NCI-H2081 treated with DMSO at 0.1 percent for 48 hours (cell line): ENCODE measurements at places on chromosomes 5 and 9.

DNA sequence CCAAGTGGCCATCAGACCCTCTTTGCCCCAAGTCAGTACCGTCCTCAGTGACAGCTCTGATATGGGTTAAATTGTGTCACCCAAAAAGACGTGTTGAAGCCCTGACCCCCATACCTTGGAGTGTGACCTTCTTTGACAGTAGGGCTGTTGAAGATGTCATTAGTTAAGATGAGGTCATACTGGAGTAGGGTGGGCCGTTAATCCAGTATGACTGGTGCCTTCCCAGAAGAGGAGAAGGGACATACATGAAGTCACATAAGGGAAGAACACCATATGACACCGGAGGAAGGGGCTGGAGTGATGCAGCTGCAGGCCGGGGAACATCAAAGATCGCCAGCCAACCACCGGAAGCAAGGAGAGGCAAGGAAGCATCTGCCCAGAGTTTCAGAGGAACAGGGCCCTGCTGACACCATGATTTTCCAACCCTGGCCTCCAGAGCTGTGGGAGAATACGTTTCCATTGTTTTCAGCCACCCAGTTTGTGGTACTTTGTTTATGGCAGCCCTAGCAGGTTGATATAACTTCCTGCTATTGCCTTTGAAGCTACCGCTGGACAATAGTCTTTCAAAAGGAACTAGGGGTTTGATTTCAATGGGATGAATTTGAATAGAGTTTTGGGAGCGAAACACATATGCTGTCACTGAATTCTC, 36.4 kb upstream of the CPEB4 start:
- DNase-seq, result no peak

DNA sequence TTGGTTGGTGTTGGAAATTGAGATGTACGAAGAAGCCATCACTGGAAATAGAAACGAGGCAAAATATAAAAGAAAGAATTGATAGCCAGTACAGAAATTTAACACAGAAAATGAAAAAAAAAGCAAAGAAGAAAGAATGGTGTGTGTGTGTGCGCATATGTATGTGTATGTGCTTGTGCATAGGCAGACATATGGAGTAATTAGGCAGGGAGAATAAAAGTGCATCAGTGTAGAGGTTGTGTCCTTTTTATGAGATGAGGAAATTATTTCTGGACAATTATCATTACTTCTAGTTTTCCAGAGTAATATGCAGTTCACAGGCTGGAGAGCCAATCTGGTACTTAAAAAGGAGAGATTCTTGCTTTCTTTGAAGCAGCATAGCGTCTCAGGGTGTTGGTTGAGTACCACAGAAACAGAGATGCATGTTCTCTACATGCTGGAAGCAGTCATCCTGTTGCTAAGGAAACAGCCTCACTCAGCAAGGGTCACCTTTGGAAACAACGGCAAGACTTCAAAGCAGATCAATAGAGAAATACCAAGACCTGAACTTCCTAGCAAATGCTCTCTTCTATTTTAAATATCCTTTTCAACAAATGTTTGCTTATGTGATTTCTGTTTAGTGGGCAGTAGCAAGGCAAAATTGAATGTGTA, 172.7 kb downstream of the TAF11L14 start:
- DNase-seq, result no peak

DNA sequence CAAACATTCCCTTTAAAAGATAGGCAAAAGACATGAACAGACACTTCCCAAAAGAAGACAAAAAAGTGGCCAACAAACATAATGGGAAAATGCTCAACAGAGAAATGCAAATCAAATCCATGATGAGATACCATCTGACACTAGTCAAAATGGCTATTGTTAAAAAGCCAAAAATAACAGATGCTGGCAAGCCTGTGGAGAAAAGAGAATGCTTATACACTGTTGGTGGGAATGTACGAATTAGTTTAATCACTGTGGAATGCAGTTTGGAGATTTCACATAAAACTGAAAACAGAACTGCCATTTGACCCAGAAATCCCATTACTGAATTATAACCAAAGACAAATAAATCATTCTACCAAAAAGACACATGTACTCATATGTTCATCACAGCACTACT, 58.3 kb upstream of the WDR41 start:
- DNase-seq, result no peak

DNA sequence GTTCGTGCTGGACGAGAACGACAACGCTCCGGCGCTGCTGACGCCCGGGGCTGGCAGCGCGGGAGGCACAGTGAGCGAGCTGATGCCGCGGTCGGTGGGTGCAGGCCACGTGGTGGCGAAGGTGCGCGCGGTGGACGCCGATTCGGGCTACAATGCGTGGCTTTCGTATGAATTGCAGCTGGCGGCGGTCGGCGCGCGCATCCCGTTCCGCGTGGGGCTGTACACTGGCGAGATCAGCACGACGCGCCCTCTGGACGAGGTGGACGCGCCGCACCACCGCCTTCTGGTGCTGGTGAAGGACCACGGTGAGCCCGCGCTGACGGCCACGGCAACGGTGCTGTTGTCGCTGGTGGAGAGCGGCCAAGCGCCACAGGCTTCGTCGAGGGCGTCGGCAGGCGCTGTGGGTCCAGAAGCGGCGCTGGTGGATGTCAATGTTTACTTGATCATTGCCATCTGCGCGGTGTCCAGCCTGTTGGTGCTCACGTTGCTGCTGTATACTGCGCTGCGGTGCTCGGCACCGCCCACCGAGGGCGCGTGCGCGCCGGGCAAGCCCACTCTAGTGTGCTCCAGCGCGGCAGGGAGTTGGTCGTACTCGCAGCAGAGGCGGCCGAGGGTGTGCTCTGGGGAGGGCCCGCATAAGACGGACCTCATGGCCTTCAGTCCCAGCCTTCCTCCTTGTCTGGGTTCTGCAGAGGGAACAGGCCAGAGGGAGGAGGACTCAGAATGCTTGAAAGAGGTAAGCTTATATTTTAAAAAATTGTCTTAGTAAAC, 2.2 kb downstream of the PCDHA13 start:
- DNase-seq, result no peak

DNA sequence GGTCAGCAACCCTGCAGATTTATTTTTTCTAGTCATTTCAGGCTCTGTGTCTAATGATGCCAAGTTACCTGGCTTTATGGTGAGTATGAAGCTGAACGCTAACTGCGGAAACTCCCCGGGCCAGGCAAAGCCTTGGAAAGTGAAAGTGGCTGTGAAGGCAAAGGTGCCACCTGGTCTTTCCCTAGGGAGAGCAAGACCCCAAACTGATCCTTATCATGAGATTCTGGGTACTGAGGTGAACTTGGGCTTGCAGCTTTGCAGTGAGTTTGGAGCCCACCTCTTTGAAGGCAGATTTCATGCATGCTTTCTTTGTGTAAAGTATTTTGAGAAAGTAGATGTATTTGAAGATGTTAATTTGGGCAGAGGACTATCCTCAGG, 63.3 kb downstream of the CARTPT start:
- no peak for DNase-seq

DNA sequence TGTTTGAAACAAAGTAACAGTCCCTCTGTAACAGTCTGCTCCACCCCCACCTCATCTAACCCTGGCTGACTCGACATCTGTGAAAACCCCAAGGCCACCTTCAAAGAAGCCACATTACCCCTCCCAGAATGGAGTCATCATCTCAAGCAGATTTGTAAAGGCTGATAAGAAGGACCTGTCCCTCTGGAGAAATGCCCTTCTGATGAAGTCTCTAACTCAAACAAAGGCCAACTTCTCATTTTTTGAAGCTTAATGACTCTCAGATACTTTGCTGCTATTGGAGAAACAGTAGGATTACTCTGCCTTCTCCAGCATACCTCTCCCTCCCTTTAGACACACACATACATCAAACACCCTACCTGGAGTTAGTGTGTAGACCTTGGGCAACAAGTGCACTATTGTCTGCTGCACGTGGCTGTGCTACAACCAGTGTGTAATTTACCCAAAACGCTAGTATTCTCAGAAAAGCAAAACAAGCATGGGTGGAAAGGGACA, 5.3 kb upstream of the SUSD1 start:
- no peak for DNase-seq

GRCh38 chr9:130535818-130536521, 43.4 kb upstream of the FUBP3 start:
- no peak for DNase-seq

- DNase-seq, result no peak
Observed at GRCh38 chr5:120207129-120207528, 257.0 kb upstream of the PRR16 start.

DNA sequence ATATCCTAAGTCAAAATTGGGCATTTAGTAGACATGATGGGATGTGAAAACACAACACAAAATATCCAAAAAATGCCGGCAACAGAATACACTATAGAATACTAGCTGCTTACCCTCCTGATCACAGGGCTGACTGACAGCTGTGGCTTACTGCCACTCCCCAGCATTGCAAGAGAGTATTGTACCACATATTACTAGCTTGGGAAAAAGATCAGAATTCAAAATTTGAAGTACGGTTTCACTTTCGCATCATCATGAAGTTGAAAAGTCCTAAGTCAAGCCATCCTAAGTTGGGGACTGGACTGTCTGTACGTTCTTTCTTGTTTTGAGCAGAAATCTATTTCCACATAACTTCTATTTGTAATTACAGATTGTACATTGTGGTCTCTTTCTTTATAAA, 851.4 kb downstream of the MAT2B start:
- DNase-seq, result no peak

- no peak for DNase-seq
Observed at GRCh38 chr9:93649610-93650261, 73.4 kb downstream of the PHF2 start.

- no peak for DNase-seq
Observed at GRCh38 chr9:134259708-134260107, 66.5 kb upstream of the RXRA start.

- no peak for DNase-seq
Observed at GRCh38 chr5:100854591-100854990, 48.5 kb downstream of the ST8SIA4 start.

DNA sequence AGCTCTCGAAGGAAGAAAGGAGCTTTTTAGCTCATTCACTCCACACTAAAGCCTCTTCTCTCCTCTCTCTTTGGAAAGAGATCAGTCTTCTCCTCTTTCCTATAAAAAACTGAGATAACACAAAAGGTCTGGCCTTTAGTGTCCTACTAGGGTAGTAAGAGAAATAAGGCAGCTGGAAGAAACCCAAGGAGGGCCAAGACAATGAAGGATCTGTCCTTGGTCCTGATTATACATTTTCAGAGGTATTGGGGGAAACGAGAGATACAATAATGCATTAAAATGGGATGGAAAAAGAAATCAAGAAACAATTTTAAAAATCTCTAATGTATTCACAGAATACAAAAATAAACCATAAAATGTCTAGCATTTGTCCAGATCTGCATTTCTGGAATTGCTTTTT, 184.0 kb downstream of the SLF1 start:
- no peak for DNase-seq

DNA sequence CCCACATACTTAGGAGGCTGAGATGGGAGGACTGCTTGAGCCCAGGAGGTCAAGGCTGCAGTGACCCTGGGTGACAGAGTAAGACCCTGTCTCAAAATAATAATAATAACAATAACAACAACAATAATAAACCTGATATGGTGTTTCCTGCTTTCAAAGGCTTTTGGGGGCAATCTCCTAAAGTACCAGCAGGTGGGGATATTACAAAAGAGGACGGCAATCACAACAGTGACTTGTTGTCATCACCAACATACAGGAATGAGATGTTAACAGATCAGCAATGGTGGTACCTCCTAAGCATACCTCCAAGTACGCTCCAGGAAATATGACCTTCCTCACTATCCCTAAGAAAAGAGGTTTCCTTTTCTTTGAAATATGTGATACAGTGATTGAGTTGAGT, 91.1 kb upstream of the RNF180 start:
- no peak for DNase-seq

GRCh38 chr9:133238851-133239532, 29.9 kb upstream of the OBP2B start:
- no peak for DNase-seq

DNA sequence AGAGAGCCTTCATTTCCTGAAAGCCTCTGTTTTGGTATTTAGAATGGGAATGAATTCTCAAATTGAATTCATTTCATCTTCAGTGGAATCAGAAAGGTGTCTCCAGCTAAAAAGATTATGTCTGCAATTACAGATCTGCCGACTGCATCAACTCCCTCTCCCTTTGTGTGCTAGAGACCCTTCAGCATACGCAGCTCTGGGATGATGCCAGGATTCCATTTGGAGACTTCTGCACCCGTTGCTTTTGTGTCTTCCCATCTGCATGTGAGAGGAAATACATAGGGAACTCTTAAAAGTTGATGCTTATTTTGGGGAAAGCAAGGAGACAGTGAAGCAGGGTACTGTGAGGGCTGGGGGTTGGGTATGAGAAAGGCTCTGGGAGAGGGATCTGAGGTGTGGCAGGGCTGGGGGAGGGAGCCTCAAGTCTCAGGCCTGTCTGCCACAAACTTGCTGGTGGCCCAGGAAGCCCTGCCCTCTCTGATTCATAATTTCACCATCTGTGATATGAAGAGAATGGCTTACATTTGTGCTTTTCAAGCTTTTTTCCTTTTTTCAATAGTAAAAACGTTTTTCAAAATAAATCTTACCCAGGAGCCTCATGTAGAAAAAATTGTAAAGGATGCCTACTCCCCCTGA, 89.7 kb upstream of the SAP30L start:
- no peak for DNase-seq

GRCh38 chr5:966941-967340, 41.7 kb upstream of the NKD2 start:
- DNase-seq, result no peak

DNA sequence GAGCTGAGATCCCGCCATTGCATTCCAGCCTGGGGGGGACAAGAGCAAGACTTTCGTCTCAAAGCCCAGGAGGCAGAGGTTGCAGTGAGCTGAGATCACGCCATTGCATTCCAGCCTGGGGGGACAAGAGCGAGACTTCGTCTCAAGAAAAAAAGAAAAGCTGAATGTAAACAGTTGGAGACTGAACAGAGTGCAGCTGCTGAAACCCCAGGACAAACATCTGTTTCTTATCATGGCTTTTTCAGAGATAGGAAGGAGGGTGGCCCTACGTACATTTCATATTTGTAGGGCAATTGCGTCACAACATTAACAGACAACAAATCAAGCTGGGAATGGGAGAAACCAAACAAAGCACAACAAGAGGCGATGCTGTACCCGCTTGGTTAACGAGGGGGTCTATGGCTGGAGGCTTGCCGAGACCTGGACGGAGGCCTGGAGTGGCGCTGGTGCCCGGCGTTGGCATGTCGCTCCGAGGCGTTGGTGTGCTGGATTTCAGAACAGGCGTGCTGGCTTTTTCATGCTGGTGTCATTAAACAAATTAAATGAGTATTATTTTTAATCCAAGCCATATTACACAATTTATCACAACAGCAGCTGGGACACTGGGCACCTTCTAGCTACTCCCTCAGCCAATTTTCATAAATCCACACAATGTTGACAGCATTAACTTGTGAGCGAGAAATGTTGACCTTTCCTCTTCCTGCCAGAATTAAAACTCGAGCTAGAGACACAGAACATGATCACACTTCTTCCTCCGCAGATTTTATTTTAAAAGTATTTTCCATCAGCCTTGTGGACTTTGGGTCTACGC, 76.1 kb downstream of the TLE1 start:
- DNase-seq, result no peak

DNA sequence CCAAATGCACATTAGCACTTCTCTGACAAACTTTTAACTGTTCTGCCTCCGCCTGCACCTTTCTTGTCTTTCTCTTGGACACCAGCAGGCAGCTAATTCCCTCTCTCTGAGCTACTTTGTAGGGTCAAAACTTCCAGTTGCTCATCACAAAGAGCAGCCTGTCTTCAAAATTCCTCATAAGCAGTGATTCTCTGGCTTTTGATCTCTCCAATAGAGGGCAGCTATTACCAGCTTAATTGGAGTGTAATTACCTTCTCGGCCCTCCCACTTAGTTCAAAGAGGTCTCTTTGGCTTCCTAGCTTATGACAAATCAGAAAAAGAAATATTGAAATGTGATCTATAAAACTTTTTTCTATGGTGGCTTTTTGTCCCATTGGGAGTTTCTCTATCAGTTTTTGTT, 43.6 kb upstream of the RAD23B start:
- no peak for DNase-seq
